A673 (cell line): ENCODE measurements at places on chromosomes 7 and 10. TPM values are rescaled to one million over a fixed set of nuclear protein-coding genes. Genes with fewer than 3 reads are reported as not detected.

GRCh38 chr10:71737834-71738197, 18.2 kb upstream of the C10orf105 start:
- DNase-seq = no peak

- peak; percentile 39 for DNase-seq
Measured at GRCh38 chr10:86958116-86958900, at the start of gene SNCG. Gene SNCG, plus strand, starts transcription at chr10:86958599. Its CDS starts 99 bp downstream, at chr10:86958698.

DNA sequence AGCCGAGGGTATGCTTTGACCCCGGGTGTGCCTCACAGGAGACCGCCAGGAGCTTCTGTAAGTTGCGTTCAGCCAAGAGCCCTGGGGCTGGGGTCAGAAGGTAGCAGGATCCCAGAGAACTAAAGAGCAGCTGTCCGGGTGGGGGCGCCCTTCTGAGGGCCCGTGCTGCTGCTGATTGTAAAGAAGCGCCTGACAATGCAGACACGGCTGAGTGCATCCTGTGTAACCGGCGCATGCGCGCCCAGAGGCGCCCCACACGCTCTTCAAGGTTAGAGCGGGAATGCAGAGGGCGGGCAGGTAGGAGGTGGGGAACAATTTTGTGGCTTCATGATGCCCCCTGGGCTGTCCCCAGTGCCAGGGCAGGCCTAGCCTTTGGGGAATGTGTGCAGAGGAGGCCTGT, 210.2 kb upstream of the CTBP2 start:
- DNase-seq = peak; percentile 36

- DNase-seq = no peak
Measured at GRCh38 chr10:114541081-114541796, 116.8 kb downstream of the ABLIM1 start.

GRCh38 chr7:47551668-47552440, 30.1 kb downstream of the TNS3 start:
- no peak for DNase-seq

DNA sequence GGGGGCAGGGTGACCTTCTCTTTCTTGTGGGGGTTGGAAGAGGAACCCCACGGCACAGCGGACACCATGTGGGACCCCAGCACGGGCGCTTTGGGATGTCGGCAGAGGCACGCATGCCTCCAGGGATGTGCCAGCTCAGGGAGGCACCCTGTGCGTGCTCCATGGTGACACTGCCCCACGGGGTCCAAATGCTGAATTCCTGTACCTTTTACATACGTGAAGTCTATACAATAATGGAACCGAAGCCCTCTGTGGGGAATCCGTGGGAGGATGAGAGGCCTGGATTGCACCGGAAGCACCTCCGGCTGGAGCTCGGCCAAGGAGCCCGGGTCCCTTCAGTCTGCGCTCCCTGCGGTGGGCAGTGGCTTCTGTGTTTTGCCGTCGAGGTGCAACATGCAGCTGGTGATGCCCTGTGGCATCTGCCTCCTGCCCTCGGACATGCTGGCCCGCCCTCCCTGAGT, 524.3 kb downstream of the DNAJB6 start:
- no peak for DNase-seq

DNA sequence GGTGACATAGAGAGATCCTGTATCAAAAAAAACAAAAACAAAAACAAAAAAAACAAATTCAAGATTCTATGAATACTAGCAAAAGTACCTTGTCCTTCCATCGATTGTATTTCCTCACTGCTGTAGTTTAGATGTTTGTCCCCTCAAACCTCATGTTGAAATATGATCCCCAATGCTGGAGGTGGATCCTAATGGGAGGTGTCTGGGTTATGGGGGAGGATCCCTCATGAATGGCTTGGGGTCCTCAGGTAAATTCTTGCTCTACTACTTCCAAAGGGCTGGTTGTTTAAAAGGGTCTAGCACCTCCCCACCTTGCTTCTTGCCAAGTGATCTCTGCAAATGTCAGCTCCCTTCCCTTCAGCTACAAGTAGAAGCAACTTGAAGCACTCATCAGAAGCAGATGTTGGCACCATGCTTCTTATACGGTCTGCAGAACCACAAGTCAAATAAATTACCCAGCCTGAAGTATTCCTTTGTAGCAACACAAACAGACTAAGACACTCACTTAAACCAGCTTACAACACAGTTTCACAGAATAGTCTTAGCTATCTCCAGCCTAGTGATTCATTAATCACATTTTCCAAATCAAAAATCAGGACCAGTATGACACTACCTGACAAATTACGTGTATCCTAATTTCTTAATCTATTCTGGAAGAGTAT, 20.7 kb downstream of the ABI1 start:
- DNase-seq = peak; percentile 17

DNA sequence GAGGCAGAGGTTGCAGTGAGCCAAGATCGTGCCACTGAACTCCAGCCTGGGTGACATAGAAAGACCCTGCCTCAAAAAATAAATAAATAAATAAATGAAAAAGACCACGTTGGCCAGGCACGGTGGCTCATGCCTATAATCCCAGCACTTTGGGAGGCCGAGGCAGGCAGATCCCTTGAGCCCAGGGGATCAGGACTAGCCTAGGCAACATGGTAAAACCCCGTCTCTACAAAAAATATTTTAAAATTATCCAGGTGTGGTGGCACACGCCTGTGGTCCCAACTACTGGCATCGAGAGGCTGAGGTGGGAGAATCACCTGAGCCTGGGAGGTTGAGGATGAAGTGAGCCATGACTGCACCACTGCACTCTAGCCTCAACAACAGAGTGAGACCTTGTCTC, 116.7 kb upstream of the PDLIM1 start:
- DNase-seq = no peak

- no peak for DNase-seq
Measured at GRCh38 chr10:49323171-49323895, 24.4 kb downstream of the C10orf71 start.

DNA sequence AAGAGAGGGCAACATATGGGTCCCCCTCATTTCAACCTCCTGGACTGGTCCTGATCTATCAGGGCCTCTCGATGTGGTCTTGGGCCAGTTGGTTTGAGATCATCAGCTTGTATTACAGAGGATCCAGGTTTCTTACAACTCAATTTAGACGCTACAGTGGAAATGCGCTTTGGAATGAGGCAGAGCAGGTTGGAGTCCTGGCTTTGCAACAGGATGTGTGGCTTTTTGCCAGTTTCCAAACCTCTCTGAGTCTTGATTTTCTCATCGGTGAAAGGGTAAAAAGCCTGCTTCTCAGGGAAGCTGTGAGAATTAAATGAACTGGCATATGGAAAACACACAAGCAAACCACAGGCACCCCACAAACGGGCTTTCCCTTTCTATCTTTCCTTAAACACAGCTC, 37.5 kb upstream of the MKI67 start:
- no peak for DNase-seq

Gene UPK3B
- total RNA-seq = 1.4 TPM in 1 of 2 replicates, not detected in the other

Gene EMX2
- not detected in 2 replicates for total RNA-seq

Gene CTAGE6
- 0.17 TPM in 1 of 2 replicates, not detected in the other for total RNA-seq

Gene KCNIP2
- 0.86 and 2.8 TPM in 2 replicates for total RNA-seq

Gene SNX10
- 0.70 and 1.1 TPM in 2 replicates for total RNA-seq
